ENCODE measurements at places on chromosomes 5 and 9. TPM values are rescaled to one million over a fixed set of nuclear protein-coding genes. Genes with fewer than 3 reads are reported as not detected.

TIMD4 gene
- total RNA-seq, result 0.71 TPM

ERP44 gene
- 12.9 TPM for total RNA-seq

BAAT gene
- total RNA-seq, result 0.20 TPM

GRCh38 chr5:10485142-10485795, 43.6 kb downstream of the ROPN1L start:
- peak overlapping the region; percentile 29 for H3K27ac ChIP-seq
- H3K4me1 ChIP-seq, result peaks cover 34% of the 10 kb centered on the region
- H3K4me3 ChIP-seq, result no peak overlapping the region
- peak; percentile 87 for DNase-seq
- no peaks in the 10 kb centered on the region for H3K27me3 ChIP-seq

DNA sequence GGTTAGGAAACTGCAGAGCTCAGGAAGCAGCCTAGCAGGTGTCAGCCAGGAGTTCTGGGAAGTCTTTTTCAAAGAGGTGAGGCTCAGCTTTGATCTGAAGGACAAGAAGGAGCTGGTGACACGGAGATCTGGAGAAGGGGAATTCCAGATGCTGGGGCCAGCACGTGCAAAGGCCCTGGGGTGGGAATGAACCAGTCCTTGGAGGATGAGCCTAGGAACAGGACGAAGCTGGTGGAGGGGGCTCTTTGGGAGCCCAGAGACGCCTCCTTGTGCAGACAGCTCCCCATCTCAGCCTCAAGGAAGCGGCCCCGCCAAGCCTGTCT, 15.2 kb upstream of the RNU6ATAC start:
- DNase-seq, result no peak
- H3K36me3 ChIP-seq, result no peaks in the 10 kb centered on the region
- H3K27me3 ChIP-seq, result no peaks in the 10 kb centered on the region
- H3K4me3 ChIP-seq, result no peak overlapping the region
- H3K4me1 ChIP-seq, result peaks cover 34% of the 10 kb centered on the region
- no peak overlapping the region for H3K27ac ChIP-seq

GRCh38 chr9:7752481-7752880, 47.1 kb downstream of the DMAC1 start:
- no peaks in the 10 kb centered on the region for H3K36me3 ChIP-seq
- no peak overlapping the region for H3K4me3 ChIP-seq
- no peaks in the 10 kb centered on the region for H3K4me1 ChIP-seq
- no peaks in the 10 kb centered on the region for H3K27me3 ChIP-seq
- DNase-seq, result no peak
- no peak overlapping the region for H3K27ac ChIP-seq
